SJCRH30 (cell line): ENCODE measurements at places on chromosomes 3 and 15. TPM values are rescaled to one million over a fixed set of nuclear protein-coding genes. Genes with fewer than 3 reads are reported as not detected.

DNA sequence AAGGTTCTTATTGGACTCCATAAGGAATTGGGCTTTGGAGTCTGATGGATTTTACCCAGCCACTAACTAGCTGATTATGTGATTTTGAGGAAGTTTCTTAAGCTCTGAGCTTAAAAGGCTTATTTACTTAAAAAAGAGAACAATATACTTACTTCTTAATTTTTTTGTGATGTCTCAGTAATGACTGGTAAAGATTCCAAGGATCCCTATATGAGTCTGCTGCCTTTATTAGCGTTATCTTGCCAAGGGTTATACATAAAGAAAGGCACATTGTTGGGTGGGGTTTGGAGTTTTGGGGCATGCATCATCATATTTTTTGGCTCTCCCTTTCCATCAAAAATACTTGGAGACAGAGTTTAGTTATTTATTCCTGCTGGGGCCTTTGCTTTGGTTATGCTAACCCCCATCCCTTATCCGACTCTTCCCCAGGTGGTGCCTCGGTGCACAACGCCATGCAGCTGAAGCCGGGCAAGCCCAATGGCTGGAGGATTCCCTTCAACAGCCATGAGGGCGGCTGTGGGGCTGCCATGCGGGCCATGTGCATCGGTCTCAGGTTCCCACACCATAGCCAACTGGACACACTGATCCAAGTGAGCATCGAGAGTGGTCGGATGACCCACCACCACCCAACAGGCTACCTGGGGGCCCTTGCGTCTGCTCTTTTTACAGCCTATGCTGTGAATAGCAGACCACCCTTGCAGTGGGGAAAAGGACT, 6.7 kb downstream of the ADPRH start:
- DNase-seq = no peak
- no peaks in the 10 kb centered on the region for H3K27me3 ChIP-seq
- peaks cover 31% of the 10 kb centered on the region for H3K4me1 ChIP-seq
- H3K4me3 ChIP-seq = no peak overlapping the region
- H3K36me3 ChIP-seq = no peaks in the 10 kb centered on the region

- no peaks in the 10 kb centered on the region for H3K36me3 ChIP-seq
- H3K4me1 ChIP-seq = no peaks in the 10 kb centered on the region
- no peak overlapping the region for H3K4me3 ChIP-seq
- no peak for DNase-seq
- H3K27me3 ChIP-seq = no peaks in the 10 kb centered on the region
- no peak overlapping the region for H3K27ac ChIP-seq
Observed at GRCh38 chr3:24480497-24480896, 14.2 kb downstream of the THRB start.

DNA sequence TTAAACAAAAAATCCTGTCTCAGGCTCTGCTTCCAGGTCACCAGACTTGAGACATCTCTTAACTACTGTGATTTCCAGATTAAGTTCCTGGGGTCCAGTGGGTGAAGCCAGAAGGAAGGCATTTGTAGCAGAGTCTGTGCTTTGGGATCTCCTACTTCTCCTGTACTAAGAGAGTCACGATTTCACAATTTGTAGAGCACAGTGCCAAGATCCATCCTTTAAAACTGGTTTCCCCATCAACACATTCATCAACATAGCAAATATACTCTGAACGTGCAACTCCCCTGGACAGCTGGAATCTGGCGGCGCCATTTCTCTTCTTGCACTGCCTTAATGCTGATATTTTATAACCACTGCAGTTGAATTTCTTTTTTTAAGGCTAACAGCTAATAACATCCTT, 33.2 kb downstream of the CDCP1 start:
- no peaks in the 10 kb centered on the region for H3K36me3 ChIP-seq
- H3K27ac ChIP-seq = no peak overlapping the region
- no peak overlapping the region for H3K4me3 ChIP-seq

- H3K4me3 ChIP-seq = no peak overlapping the region
- H3K27me3 ChIP-seq = no peaks in the 10 kb centered on the region
- DNase-seq = peak; percentile 66
- H3K36me3 ChIP-seq = no peaks in the 10 kb centered on the region
- H3K4me1 ChIP-seq = peaks cover 7% of the 10 kb centered on the region; the same call in 1 of the 2 replicates
Observed at GRCh38 chr3:182465301-182466185, 327.8 kb upstream of the ATP11B start.

Gene P2RY13
- total RNA-seq = not detected in 2 replicates

DNA sequence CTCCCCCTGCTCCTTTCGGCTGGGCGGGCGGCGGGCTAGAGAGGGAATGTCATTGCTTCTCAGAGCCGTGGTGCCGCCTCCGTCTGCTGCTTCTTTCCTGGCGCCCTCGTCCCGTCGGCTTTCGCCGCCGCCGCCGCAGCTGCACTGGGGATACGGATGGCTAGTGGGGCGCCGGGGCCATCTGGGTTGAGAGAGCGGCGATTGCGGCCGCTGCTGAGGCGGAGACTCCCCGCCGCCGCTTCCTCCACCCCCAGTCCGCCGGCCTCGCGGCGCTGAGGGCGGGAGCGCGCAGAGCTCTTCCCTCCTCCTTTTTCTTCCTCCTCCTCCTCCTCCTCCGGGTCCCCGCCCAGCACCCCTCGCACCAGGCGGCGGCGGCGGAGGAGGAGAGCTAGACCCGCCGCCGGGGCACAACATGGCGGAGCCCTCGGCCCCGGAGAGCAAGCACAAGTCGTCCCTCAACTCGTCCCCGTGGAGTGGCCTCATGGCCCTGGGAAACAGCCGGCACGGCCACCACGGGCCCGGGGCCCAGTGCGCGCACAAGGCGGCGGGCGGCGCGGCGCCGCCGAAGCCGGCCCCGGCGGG, at the start of gene STT3B:
Gene STT3B (plus strand): TSS at position 339 of the 582 bp plus-strand sequence. CDS start 74 bp downstream, at position 413.
- H3K36me3 ChIP-seq = no peaks in the 10 kb centered on the region
- H3K27ac ChIP-seq = peak within 1 kb of the TSS; percentile 92
- no peaks in the 10 kb centered on the region for H3K27me3 ChIP-seq
- H3K4me1 ChIP-seq = no peaks in the 10 kb centered on the region
- DNase-seq = no peak

GRCh38 chr15:75091814-75092213, 68.4 kb downstream of the PPCDC start:
- peaks cover 10% of the 10 kb centered on the region; the same call in 1 of the 2 replicates for H3K4me1 ChIP-seq
- H3K27ac ChIP-seq = no peak overlapping the region
- DNase-seq = no peak
- H3K27me3 ChIP-seq = no peaks in the 10 kb centered on the region
- H3K36me3 ChIP-seq = no peaks in the 10 kb centered on the region

DNA sequence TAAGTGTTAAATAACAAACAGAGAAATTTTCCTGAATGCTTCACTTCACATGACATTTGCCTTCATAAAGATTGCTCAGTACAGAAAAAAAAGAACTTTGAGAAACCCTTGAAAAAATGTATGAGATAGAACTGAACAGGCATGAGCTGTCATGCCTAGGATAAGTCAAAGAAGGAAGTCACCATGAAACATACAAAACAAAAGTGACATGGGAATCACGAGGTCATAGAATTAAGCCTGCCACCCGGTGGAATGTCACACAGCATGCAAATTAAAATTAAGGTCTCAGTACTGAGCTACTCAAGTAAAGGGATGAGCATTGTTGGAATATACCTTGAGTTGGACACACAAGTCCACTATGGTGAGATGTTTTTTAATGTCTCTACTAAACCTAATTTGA, 652.5 kb upstream of the NECTIN3 start:
- DNase-seq = peak; percentile 3
- H3K27me3 ChIP-seq = no peaks in the 10 kb centered on the region
- H3K4me3 ChIP-seq = no peak overlapping the region
- no peak overlapping the region for H3K27ac ChIP-seq
- H3K36me3 ChIP-seq = no peaks in the 10 kb centered on the region

DNA sequence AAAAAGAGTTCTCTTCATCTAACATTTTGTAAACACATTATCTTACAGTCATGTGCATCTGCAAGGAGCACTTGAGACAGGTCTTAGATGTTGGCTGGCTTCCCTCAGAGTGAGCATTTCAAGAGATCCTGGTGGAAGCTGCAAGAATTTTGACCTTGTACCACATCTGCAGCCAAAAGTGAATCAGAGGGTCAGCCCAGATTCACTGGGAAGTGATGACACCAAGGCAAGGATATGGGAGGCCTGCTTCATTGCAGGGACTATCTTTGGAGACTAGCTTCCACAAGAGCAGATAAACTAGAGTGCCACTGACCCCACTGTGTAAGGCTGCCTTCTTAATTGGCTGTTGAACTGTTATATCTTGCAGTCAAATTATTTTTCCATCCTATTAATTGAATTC, 21.3 kb upstream of the GADL1 start:
- DNase-seq = no peak
- no peaks in the 10 kb centered on the region for H3K27me3 ChIP-seq
- H3K4me3 ChIP-seq = no peak overlapping the region

- no peak for DNase-seq
- H3K36me3 ChIP-seq = no peaks in the 10 kb centered on the region
- H3K27ac ChIP-seq = no peak overlapping the region
- H3K27me3 ChIP-seq = no peaks in the 10 kb centered on the region
Observed at GRCh38 chr3:124147946-124148345, 156.0 kb upstream of the ROPN1 start.

Gene DTX3L
- total RNA-seq = 12.7 and 13.1 TPM in 2 replicates

Gene GLCE
- 47.1 and 51.2 TPM in 2 replicates for total RNA-seq

- H3K36me3 ChIP-seq = no peaks in the 10 kb centered on the region
- H3K4me3 ChIP-seq = no peak overlapping the region
- peak overlapping the region; percentile 92; the same call in 1 of the 2 replicates for H3K27ac ChIP-seq
- DNase-seq = no peak
- H3K27me3 ChIP-seq = no peaks in the 10 kb centered on the region
- H3K4me1 ChIP-seq = peaks cover 23% of the 10 kb centered on the region
Observed at GRCh38 chr3:121758727-121759450, 9.3 kb upstream of the GOLGB1 start.

DNA sequence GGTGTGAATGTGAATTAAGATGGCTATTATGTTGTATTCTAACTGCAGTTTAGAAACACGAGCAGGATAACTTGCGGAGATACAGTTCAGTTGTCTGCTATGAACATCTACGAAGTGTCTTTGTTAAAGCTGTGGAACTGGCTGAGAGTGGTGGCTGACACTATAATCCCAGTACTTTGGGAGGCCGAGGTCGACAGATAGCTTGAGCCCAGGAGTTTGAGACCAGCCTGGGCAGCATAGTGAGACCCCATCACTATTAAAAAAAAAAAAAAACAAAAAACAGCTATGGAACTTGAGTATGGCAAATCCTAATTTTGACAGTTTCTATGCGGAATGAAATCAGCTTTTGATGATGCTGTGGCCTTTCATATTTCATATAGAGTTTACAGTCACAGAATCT, 1.7 kb downstream of the EAF1 start:
- peaks cover 16% of the 10 kb centered on the region for H3K36me3 ChIP-seq
- no peak overlapping the region for H3K27ac ChIP-seq
- H3K4me1 ChIP-seq = peaks cover 4% of the 10 kb centered on the region; the same call in 1 of the 2 replicates
- DNase-seq = no peak
- H3K27me3 ChIP-seq = no peaks in the 10 kb centered on the region

- H3K27ac ChIP-seq = no peak overlapping the region
- H3K36me3 ChIP-seq = peaks cover 17% of the 10 kb centered on the region
- H3K27me3 ChIP-seq = no peaks in the 10 kb centered on the region
Observed at GRCh38 chr15:90957031-90957790, 2.5 kb downstream of the RCCD1 start.

GRCh38 chr3:60277361-60277800, 973.9 kb downstream of the FHIT start:
- H3K4me1 ChIP-seq = no peaks in the 10 kb centered on the region
- no peak overlapping the region for H3K4me3 ChIP-seq
- H3K27me3 ChIP-seq = no peaks in the 10 kb centered on the region
- H3K36me3 ChIP-seq = no peaks in the 10 kb centered on the region
- no peak overlapping the region for H3K27ac ChIP-seq

GRCh38 chr15:81400640-81401236, 26.7 kb upstream of the TMC3 start:
- no peaks in the 10 kb centered on the region for H3K36me3 ChIP-seq
- no peak overlapping the region for H3K27ac ChIP-seq
- no peaks in the 10 kb centered on the region for H3K4me1 ChIP-seq
- no peak for DNase-seq
- no peak overlapping the region for H3K4me3 ChIP-seq
- H3K27me3 ChIP-seq = no peaks in the 10 kb centered on the region

DNA sequence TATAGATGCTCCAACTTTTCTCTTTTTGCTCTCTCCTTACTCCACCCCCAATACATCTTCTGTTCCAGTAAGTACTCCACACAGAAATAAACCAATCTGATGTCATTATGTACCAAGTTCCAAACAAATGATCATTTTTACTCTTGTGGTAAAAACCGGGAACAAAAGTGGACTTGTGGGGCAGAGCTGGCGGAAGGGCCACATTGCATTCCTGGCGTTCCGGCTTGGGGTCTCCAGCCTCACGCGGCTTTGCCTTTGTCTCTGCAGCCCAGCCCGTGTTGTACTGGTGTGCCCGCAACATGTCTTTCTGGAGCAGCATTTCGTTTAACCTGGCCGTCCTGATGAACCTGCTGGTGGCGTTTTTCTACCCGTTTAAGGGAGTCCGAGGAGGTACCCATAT, 184.4 kb upstream of the BHLHE40 start:
- no peaks in the 10 kb centered on the region for H3K36me3 ChIP-seq
- H3K4me3 ChIP-seq = no peak overlapping the region
- H3K27me3 ChIP-seq = no peaks in the 10 kb centered on the region
- H3K27ac ChIP-seq = no peak overlapping the region
- DNase-seq = no peak

GRCh38 chr3:15983232-15983631, 185.5 kb upstream of the ANKRD28 start:
- no peaks in the 10 kb centered on the region for H3K27me3 ChIP-seq
- peak overlapping the region; percentile 43 for H3K4me3 ChIP-seq
- H3K36me3 ChIP-seq = no peaks in the 10 kb centered on the region
- DNase-seq = no peak
- H3K27ac ChIP-seq = peak overlapping the region; percentile 34

- peaks cover 13% of the 10 kb centered on the region; the same call in 1 of the 2 replicates for H3K4me1 ChIP-seq
- no peaks in the 10 kb centered on the region for H3K27me3 ChIP-seq
- no peak overlapping the region for H3K27ac ChIP-seq
- H3K4me3 ChIP-seq = no peak overlapping the region
- H3K36me3 ChIP-seq = no peaks in the 10 kb centered on the region
- DNase-seq = no peak
Observed at GRCh38 chr15:67801926-67802914, 23.1 kb upstream of the SKOR1 start.

DNA sequence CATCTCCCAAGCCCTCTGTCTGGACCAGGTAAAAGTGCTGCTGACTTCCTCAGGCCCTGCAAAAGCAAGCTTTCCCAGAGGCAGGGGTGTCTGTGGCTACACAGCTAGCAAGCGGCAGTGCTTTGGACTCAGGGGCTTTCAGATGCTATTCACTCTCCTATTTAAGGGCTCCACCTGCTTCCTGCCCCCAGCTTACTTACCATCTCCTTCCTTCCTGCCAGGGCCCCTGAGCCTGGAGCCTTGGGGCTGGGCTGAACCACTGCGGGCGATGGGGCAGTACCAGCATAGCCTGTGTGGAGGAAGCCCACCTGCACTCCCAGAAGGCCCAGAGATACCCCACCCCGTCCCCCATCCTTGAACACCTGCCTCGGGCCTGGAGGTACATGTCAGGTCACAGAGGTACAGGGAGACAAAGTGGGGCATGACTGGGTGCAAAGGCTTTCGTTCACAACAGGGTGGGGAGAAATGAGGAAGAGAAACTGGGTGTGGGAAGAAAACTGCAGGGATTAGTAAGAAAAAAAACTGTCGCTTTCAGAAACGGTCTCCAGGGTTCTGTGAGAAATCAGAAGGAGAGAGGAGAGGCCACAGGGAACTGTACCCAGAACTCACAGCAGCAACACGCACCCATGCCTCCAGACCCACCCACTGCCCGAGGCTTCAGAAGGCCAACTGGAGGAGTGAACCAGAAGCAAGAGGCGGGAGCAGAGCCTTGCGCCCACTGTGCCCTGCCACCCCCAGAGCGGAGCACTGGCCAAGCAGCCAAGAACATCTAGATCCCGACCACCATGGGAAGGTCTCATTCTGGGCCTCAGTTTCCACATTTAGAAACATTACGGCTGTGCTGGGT, 49.5 kb downstream of the CCDC12 start:
- no peak overlapping the region for H3K4me3 ChIP-seq

Gene MBNL1
- total RNA-seq = 72.3 and 90.5 TPM in 2 replicates
